Stimulated activated CD4-positive, alpha-beta T cell treated with anti-CD3 and anti-CD28 coated beads, Interleukin-1b, Interleukin-23, amount 100 ng/mL, for 4 hours (primary cell): ENCODE measurements at places on chromosomes 4 and X.

DNA sequence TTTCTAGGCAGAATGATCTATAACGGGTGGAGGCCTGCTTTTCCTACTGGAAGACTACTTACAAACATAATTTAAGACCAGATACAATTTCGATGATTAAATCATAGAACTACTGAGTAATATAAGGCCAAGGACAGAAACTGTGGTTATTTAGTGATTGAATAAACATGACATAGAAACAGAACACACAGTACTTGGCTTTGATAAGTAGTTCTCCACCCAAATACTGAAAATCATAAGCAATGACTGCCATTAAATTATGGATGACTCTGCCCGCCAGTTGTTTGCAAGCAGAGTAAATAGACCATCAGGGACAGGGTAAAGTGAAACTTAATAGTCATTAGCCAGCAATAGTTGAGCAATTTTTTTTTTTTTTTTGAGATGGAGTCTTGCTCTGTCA is 17.2 kb upstream of the SMIM14 start:
- DNase-seq, result no peak

DNA sequence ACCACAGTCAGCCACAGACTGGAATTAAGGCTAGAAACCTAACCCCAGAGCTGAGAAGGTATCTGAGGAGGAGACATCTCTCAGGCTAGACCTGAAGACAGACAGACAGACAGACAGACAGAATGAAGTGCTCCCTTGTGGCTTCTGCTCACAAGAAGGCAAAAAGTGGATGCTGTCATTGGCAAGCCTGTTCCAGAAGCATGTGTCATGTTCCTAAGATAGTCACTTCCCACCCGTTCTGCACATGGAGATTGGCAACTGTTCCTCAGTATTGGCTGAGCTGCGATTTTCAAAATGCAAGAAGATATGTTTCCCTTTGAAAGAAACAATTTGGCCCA is 166.4 kb downstream of the NSUN7 start:
- no peak for DNase-seq

DNA sequence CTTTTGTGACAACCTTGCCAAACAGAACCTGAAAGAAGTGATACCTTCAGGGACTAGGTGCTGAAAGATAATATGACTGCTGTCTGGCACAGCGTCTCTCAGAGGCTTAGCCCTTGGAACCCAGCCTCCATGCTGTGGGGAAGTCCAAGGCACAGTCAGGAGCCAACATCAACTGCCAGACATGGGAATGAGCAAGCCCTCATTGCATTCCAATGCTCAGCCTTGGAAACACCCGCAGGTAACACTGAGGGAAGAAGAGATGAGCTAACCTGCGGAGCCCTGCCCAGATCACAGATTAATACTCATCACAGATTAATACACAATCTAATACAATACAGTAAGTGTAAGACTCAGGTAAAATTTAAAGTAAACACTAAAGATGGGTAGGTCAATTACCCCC is 31.5 kb downstream of the LDB2 start:
- DNase-seq, result no peak

- no peak for DNase-seq
Measured at GRCh38 chrX:138945219-138945618, 233.7 kb upstream of the FGF13 start.

- DNase-seq, result no peak
Measured at GRCh38 chr4:42480717-42481116, 83.4 kb downstream of the SHISA3 start.

- DNase-seq, result no peak
Measured at GRCh38 chrX:135528254-135528653, 7.8 kb downstream of the INTS6L start.

- DNase-seq, result no peak
Measured at GRCh38 chr4:20288846-20289512, 37.3 kb downstream of the SLIT2 start.

DNA sequence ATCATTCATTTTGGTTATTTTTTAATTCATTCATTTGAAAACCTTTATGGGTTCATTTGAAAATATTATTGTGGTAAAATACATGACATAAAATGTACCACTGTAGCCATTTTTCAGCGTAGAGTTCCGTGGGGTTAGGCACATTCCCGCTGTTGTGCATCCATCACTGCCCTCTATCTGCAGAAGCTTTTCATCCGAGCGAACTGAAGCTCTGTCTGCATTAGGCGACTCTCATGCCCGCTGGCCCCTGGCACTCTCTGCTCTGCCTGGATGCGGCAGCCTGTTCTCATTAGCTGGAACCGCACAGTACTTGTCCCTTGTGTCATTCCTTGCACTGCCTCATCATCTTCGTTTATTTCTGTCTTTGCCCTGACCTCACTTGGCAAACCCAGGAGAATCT is 17.5 kb downstream of the CFAP99 start:
- no peak for DNase-seq

DNA sequence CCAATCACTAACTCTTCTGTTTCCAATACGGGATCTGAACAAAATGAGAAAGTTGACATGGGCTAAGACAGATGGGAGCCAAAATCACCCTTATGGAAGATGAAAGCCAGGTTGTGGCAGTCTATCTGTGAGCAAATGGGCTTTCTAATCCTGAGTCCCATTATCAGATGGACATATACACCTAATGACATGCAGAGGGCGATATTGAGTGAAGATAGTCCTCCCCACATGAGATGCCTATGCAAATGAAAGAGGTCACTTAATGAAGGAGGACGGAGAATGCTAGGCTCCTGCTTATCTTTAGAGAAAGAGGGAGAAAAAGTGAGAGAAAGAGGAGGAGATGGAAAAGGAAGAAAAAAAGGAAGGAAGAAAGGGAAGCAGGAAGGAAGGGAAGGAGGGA is 547.5 kb downstream of the NLGN4X start:
- DNase-seq, result no peak

GRCh38 chrX:45781901-45782553 is 581.4 kb upstream of the DIPK2B start:
- DNase-seq, result no peak

- no peak for DNase-seq
Measured at GRCh38 chr4:94436512-94436911, 15.2 kb upstream of the PDLIM5 start.

DNA sequence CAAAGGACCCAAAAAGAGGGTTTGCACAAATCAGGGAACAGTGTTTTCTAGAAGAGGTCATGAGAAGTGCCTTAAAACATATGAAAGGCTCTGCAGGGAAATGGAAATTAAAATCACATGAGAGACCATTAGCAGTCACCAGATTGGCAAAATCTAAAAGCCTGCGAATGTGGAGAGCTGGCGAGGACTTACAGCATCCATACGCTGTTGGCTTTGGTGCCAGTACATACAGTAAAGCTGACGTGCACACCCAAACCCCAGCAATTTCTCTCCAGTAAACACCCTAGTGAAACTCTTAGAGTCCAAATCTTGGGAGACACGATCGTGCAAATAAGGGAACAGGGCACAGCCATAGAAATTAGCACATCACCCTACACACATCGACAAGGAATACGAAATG is 25.4 kb upstream of the PPP2R2C start:
- DNase-seq, result no peak

DNA sequence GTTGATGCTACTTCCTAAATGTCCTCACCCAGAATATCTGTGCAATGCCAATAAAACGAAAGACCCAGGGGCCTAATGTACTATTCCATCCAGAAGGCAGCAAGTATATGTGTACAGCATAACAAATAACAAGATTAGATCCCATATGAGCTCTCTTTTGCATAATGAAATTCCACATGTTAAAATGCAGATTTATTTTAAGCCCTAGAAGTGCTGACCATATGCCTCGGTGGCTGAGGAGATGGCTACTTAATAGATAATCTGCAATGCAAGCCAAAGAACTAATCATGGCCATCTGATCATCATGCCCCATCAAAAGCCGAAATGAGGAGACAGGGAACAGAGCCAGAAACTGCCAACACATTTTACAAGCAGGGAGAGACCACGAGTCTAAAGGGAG is 293.5 kb downstream of the KCNIP4 start:
- DNase-seq, result no peak

- DNase-seq, result no peak
Measured at GRCh38 chr4:89162496-89162895, 51.2 kb downstream of the TIGD2 start.

DNA sequence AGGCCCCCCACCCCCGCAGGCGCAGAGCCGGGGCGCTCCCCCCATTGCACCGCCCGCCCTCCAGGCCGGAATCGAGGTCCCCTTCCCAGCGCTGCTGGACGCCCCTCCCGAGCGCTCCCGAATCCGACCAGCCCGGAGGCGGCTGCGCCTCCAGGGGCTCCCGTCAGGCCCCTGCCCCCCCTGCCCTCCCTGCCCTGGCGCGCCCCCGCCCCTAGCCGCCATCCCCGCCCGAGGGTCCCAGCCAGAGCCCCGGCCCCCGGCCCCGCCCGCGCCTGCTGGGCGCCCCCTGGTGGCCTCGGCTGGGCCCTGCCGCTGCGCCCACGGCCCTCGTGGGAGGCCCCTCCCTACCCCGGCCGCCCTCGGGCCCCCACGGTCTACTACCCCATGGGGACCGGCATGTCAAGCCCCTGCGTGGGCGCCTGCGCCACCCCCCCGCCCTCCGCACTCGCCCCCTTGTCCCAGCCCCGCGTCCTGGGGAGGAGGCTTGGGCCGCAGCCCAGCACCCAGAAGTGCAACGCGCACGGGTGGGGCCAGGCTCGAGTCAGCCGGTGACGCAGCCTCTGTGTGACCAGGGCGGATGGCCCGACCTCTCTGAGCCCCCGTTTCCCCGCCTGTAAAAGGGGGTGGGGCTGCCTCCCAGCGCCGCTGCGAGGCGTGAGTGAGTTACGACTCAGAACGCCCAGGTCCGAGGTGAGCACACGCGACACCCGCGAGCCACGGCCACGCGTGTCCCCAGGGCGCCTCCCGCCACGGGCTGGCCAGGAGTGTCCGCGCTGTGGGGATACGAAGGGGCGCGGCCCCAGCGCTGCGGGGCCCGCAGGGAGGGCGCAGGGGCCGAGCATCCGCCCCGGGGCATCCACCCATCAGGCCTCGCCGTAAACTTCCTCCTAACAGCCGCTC is 104.9 kb downstream of the FAM53A start:
- DNase-seq, result peak; percentile 56

DNA sequence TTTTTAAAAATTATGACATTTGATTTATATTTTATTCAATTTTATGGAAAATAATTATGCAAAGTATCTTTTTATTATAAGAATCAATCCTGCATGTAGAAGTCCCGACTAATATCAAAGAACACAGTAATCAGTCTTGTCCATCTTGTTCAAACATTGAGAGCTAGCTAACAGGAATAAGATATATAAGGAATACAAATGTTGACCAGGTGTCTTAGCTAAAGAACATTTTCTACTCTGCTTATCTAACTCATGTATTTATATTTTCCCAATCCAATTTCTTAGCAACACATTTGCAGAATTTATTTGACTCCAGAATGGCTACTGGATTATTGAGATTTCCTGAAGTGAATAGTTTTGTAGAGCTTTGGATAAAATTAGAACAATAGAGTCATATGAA is 61.5 kb upstream of the NR3C2 start:
- DNase-seq, result no peak

- no peak for DNase-seq
Measured at GRCh38 chr4:5724377-5724776, 13.4 kb downstream of the EVC start.

- DNase-seq, result no peak
Measured at GRCh38 chr4:72318421-72319170, 250.4 kb downstream of the ADAMTS3 start.
